ENCODE measurements at places on chromosomes 7 and 10.

DNA sequence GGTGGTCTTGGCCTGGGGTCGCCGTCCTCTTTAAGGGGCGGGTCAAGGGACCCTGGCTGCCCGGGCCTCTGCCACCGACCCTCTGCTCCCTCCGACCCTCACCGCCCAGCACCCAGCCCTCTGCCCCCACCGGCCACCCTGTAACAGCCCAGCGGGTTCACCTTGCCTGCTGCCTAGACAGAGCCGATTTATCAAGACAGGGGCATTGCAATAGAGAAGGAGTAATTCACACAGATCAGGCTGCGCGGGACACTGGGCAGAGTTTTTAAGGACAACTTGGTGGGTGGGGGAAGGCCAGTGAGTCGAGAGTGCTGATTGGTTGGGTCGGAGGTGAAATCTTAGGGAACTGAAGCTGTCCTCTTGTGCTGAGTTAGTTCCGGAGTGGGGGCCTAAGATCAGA lies 779 bp upstream of the ADCK2 start:
- no peak for DNase-seq

DNA sequence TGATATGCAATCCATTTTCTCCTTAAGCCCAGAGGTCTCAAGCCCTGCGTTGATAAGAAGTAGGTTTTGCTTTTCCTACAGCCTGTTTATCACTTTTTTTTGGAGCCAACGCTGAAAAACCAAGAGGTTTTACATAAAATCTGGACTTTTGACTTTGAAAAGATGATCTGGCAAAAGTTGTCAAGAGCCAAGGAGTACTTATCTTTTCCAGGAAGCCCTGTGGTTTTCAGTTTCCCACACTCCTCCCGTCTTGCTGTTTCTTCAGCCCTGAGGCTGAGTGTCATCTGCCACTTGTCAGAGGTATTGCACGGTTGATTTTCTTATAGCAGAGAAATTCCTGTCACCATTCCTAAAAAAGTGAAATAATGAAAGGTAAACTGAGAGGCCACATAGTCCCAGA lies 108.7 kb downstream of the TYW1 start:
- DNase-seq, result no peak

GRCh38 chr7:135970682-135971365 lies 6.3 kb downstream of the MTPN start:
- DNase-seq, result peak; percentile 47

GRCh38 chr7:102953406-102953805 lies 40.6 kb downstream of the LRRC17 start:
- no peak for DNase-seq

- DNase-seq, result no peak
These were observed 139.2 kb downstream of the FAM53B start for GRCh38 chr10:124605001-124605370.

GRCh38 chr10:112379635-112380296 lies 5.8 kb downstream of the ACSL5 start:
- DNase-seq, result no peak

DNA sequence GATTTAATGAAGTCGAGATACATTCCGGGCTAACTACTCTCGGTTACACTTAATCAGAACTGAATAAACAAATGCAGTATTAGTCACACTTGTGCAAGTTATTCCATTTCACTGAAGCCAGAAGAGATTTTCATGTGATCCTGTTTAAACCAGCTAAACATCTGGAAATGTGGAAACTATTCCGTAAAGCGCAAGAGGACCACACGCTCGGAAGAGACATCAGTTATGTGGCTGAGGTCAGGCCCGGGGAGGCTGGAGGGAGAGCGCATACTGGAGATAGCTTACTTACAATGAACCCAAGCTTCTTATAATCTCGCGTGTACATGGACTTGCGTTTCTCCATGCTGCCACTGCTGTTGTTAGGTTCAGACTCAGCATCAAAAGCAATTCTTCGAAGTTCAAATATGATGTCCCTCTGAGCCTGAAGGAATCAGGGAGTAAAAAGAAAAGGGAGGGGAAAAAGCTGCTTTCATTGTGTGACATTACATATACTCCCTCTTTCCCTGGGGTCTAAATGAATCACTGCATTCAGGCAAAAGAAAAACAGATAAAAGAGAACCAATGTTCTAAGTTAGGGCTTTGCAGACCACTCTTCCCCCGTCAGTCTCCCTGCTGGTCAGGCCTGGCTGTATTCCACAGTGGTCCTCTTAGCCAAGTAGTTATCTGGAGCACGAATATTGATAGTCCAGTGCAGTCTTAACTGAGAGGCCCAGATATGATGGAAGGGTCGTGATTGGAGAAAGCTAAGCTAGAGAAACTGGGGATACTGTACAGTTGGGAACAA lies 237.4 kb downstream of the ELMO1 start:
- no peak for DNase-seq

DNA sequence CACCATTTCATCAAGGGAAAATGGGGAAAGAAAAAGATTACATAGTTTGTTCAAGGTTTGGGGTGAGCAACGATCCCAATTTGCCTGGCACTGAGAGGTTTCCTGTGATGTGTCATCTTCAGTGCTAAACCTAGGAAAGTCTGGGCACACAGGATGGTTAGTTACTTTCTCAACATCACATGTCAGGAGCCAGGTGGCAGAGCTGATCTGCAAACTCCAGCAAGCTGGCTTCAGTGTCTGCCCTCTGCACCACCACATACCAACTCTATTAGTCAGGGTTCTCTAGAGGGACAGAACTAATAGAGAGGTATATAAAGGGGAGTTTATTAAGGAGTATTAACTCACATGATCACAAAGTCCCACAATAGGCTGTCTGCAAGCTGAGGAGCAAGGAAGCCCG lies 11.3 kb downstream of the ADAM12 start:
- DNase-seq, result no peak

DNA sequence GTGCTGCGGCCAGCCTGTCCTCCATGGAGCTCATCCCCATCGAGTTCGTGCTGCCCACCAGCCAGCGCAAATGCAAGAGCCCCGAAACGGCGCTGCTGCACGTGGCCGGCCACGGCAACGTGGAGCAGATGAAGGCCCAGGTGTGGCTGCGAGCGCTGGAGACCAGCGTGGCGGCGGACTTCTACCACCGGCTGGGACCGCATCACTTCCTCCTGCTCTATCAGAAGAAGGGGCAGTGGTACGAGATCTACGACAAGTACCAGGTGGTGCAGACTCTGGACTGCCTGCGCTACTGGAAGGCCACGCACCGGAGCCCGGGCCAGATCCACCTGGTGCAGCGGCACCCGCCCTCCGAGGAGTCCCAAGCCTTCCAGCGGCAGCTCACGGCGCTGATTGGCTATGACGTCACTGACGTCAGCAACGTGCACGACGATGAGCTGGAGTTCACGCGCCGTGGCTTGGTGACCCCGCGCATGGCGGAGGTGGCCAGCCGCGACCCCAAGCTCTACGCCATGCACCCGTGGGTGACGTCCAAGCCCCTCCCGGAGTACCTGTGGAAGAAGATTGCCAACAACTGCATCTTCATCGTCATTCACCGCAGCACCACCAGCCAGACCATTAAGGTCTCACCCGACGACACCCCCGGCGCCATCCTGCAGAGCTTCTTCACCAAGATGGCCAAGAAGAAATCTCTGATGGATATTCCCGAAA lies 2.7 kb downstream of the PIK3CG start:
- no peak for DNase-seq

- DNase-seq, result no peak
These were observed 172.5 kb downstream of the IPMK start for GRCh38 chr10:58094985-58095718.

DNA sequence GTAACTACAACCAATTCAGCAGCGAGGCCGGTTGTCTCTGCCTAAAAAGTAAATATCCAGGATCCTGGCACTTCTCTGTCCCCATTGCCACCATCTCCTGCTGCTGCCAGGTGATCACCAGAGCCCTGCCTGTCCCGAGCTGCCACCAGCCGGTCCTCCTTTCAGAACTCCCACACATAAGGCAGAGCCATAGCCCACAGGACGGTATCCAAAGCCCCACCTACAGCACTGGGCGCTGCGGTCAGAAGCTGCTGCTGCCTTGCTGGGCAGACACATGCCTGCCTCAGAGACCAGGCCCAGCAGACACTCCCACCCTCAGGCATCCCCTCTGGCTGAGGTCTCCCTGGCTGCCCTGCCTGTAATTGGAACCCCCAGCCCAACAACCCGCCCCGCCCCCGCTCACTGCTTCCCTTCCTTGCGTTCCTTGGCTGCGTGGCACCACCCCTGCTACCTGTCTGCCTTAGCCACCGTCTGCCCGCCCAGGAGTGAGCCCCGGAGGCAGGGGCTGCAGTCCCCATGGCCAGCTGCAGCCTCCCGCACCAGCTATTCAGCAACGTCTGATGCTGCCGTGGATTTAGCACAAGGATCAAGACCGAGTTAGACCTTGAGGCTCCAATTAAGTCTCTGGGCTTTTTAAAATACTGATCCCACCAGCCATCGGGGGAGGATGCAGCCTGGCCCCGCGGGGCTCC lies 100.7 kb downstream of the CYTH3 start:
- DNase-seq, result no peak

DNA sequence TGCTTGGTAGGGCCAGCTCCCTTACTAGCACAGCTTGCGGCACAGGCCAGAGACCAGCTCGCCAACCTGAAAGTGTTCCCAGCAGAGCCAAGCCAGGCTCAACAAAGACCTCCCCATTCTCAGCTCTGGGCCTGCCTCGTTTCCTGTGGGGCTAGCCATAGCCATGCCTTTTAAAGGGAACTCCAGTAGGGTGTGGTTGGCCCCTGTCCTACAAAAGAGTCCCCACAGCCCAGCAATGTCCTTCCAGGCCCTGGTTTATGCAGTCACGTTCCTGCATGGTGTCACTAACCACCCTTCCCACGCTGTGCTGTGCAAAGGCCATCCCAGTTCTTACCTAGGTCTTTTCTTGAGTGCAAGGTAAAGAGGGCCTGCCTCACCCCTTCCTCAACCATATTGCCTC lies 87.8 kb upstream of the LRRC4 start:
- DNase-seq, result no peak

DNA sequence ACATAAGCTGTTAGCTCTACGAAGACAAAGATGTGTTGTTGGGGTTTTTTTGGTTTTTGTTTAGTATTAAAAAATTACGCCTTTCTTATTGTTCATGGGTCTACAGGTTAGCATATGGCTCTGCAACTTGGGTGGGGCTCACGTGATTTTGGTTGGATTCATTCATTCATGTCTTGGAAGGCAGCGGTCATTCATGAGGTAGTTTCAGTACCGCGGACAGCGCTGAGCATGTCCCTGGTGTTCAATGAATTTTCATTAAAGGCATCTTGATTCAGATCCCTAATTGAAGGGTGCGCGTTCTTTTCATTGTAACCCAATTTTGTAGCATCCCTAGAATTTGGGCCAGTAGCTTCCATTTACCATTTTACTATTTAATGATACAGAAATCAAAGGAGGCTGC lies 42.9 kb upstream of the TCERG1L start:
- no peak for DNase-seq

DNA sequence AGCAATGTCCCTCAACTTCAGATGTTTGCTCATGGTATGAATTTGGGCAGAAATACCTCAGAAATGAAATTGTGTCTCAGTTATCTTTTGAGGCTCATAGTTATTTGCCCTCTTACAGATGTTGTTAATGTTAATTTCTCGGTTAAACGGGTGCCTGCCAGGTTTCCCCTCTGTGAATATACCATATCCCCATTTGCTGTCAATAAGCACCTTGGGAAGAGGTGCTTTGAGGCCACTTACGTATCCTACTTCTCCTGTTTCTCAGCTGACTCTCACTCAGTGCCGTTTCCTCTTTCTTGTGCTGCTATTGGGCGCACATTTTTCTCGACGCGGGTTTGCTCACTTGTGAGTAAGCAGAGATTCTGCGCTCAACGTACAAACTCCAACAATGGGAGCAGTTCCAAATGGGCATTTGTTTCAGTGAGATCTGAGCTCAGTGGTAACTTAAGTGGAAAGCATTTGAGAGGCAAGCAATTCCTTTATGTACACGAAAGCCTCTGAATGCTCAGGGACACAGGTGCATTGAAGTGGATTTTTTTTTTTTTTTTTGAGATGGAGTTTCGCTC lies 34.8 kb upstream of the JAKMIP3 start:
- no peak for DNase-seq

- no peak for DNase-seq
These were observed 124.5 kb downstream of the TMEM168 start for GRCh38 chr7:112665709-112666108.

GRCh38 chr10:55631071-55631654 lies 729.9 kb downstream of the ZWINT start:
- no peak for DNase-seq

DNA sequence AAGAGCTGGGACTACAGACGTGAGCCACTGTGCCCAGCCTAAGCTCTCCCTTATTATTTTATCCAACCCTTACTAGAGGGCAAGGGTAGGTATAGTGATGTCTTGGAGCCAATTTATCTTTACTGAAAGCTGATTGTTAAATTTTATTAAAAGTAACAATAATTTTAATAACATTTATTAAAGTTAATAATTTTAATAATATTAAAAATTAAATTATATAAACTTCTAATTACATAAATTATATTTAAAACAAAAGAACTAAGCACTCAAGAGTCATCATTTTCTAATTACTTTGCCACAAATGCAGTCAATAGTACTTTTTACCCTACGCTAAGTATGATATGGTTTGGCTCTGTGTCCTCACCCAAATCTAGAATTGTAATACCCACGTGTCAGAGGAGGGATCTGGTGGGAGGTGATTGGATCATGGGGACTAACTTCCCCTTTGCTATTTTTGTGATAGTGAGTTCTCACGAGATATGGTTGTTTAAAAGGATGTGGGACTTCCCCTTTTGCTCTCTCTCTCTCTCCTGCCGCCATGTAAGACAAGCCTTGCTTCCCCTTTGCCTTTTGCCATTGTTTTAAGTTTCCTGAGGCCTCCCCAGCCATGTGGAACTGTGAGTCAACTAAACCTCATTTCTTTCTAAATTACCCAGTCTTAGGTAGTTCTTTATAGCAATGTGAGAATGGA lies 58.4 kb upstream of the ETV1 start:
- no peak for DNase-seq

DNA sequence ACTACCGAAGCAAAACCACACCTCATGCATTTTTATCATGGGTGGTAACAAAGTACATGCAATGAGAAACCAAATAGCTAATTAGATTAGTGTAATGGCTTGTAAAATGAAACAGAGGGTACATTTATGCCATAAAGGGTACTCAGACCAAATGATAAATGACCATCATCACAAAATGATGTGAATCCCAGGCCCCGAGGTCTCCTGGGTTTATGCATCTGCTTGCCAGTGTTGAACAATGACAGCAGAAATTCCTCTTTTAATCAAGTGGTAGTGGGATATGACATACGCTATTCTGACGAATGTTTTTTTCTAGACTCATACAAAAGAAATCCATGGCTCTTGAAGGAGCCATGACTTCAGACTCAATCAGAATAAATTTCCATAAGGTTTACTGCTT lies 249.5 kb upstream of the SLC26A5 start:
- no peak for DNase-seq

- DNase-seq, result peak; percentile 6
These were observed 5.8 kb downstream of the TMEM184A start for GRCh38 chr7:1550005-1550845.

DNA sequence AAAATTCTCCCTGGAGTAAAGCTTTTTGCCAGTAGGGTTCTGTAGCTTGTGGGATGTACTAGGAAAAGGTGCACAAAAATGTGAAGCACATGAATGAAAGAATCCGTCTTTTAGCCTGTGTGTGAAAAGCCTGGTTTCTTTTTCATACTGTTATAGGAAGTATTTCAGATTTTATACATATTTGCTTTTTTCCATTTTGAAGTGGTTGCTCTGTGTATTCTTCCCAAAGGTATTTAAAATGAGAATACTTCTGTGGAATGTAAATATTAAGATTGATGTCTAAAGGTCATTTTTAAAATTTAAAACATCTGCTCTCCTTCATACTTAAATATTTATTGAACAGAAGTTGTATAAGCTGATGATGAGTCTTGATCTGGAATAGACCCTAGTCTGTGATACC lies 96.8 kb downstream of the CDK14 start:
- no peak for DNase-seq
